ENCODE measurements at places on chromosomes 13 and 19.

DNA sequence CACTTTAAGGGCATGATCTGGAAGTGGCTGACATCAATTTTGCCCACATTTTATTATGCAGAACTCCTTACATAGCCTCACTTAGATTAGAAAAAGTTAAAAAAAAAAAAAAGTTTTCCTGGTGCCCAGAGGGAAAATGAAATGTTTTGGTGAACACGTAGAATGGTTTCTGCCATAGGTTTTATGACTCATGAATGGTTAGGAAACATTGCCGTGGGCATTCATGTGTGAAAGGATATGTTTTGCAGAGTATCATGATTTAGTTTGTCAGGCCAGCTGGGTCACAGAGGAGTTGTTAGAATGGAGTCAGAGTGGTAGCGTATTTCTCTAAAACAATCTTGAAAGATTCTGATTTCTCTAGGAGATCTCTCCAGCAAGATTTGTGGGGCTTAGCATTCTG lies 133.8 kb downstream of the MRPL57 start:
- DNase-seq: no peak

DNA sequence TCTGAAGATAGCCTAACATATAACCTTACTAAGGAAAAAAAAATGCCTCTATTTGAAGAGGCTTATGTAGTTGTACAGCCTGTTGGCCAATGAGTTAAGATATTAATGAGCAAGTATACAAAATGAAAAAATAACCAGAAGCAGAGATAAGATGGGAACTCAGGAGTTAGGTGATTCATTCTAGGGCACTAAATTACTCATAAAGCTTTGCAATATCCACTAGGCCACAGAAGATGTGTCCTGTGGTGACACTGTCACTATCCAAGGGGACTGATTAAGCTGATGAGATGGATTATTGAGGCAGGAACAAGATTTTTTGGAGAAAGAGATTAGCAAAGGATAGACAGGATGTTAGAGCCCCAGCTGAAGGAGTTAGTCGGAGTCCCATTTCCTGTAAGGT lies 99.6 kb downstream of the LIG4 start:
- no peak for DNase-seq

DNA sequence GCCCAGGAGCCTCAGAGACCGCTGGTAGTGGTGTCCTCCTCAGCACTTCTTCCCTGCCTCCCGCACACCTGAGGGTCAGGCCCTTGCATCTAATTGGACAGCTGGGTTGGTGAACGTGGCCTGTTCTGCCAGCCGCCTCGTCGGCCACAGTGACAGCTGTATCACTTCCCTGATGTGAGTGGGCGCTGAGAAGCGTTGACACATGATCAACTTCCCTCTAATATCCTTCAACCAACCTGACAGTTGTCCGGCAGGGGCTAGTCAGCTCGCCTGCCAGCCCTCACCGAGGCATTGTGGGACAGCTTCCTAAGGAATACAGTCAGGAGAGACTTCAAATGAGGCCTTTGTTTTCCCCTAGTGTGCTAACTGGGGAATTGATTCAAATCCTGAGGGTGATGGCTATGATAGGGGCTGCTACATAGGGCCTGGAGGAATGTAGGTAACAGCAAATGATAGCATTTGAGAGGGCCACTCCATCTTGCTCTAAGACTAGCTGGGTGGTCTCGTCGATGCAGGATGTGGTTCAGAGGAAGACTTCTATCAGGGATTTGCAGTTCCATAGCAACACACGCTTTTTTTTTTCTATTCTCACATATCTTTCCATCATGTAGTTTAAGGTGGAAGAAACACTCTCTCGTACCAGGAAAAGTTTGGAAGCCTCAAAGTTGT lies 230.8 kb downstream of the TSHZ3 start:
- DNase-seq: no peak

GRCh38 chr13:50686551-50686950 lies 156.9 kb downstream of the DLEU7 start:
- DNase-seq: no peak

DNA sequence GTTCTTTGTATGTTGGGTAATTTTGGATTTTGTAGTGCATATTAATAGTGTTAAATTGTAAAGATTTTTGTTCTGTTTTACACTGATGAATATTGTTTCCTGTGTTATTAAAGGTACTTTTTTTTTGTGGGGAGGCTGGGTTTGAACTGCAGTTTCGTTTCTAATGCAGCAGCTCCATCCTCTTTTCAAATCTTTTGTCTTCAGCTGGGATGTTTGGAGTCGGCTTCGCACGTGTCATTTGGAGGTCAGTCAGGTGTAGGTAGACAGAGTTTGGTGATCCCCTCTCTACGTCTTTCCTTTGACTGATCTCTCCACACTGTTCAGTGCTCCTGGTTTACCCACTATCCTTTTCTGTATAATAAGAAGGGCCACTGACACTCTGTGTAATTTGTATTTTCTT lies 30.3 kb downstream of the TDRD3 start:
- DNase-seq: no peak
